ENCODE measurements at places on chromosomes 7 and 10. TPM values are rescaled to one million over a fixed set of nuclear protein-coding genes. Genes with fewer than 3 reads are reported as not detected.

CLEC2L gene
- total RNA-seq, result not detected

BEND7 gene
- total RNA-seq, result 5.6 TPM

ICA1 gene
- 0.13 TPM for total RNA-seq

CLCN1 gene
- not detected for total RNA-seq

PTPRZ1 gene
- not detected for total RNA-seq

GATA3 gene
- total RNA-seq, result not detected

NUTM2A gene
- 0.26 TPM for total RNA-seq

CCDC3 gene
- total RNA-seq, result 3.2 TPM

ATOH7 gene
- 0.11 TPM for total RNA-seq

CALML3 gene
- total RNA-seq, result not detected

UCN3 gene
- not detected for total RNA-seq

CDHR1 gene
- total RNA-seq, result not detected

GPR26 gene
- total RNA-seq, result not detected

TYW1 gene
- total RNA-seq, result 23.2 TPM

TYW1B gene
- 1.5 TPM for total RNA-seq

WEE2 gene
- total RNA-seq, result not detected

UNCX gene
- total RNA-seq, result not detected

GIMAP4 gene
- total RNA-seq, result not detected

CAV1 gene
- 1,463 TPM for total RNA-seq

STRA8 gene
- not detected for total RNA-seq

AUTS2 gene
- total RNA-seq, result 3.0 TPM

TCF7L2 gene
- 2.9 TPM for total RNA-seq

NPFFR1 gene
- total RNA-seq, result not detected

OR2A7 gene
- not detected for total RNA-seq

CTNNA3 gene
- 0.19 TPM for total RNA-seq

APBB1IP gene
- not detected for total RNA-seq
